ENCODE measurements at places on chromosomes 7 and 10.

DNA sequence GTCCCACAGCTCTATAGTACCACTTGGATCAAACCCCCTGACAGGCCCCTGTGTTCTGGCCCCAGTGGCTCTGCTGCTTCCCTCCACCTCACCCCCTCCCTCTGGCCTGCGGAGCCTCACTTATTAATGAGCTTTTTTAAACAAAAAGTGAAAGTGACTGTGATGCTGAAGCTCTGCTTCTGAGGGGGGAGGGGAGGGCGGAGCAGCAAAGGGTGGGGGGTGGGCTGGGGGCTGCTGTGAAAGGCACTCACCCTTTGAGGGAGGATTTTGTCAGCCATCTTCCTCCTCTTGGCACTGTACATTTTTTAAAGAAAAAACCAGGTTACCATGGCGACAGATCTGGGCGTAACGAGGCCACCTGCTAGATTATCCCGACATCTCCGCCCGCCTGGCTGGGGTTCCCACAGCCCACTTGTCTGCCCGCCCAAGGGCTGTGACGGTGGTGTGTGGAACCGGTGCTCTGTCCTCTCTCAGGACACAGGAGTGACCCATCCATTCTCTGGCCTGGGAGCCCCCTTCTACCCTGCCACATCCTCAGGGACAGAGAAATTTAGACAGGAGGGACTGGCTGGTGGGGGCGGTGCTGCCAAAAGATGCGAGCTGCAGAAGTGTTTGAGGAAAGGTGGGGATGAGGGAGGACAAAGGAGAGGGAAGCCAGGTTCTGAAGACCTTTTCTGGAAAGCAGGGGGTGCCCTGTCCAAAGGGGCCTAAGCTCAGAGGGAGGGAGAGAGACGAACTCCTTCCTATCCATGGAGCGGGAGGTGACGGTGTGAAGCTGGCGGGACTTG, 4.9 kb downstream of the SMARCD3 start:
- DNase-seq, result peak; percentile 49

DNA sequence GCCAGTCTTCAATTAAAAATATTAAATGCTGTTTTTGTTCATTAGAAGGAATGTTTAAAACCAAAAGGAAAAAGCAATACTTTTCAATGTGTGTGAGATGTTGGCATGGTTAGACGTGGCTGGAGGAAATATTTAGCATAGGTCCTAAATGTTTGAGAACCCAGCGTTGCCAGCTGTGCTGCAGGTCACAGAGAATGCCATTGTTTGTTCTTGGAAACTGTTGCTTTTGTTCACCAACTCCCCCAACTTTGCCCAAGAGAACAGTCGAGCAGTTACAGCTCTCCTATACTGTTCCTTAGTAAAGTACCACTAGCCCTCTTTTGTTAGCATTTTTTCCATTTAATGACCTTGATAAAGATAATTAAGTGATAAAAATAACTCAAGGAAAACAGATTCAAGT, 44.5 kb upstream of the ELMO1 start:
- DNase-seq, result no peak

GRCh38 chr10:114486938-114487814, 82.9 kb upstream of the AFAP1L2 start:
- no peak for DNase-seq

- peak; percentile 98 for DNase-seq
Measured at GRCh38 chr7:112206238-112206990, at the start of the genes DOCK4 and ZNF277. Gene DOCK4, minus strand, starts transcription at chr7:112206399. Its CDS starts 261 bp downstream, at chr7:112206138. Gene ZNF277, plus strand, starts transcription at chr7:112206695. Its CDS starts 22 bp downstream, at chr7:112206717.

DNA sequence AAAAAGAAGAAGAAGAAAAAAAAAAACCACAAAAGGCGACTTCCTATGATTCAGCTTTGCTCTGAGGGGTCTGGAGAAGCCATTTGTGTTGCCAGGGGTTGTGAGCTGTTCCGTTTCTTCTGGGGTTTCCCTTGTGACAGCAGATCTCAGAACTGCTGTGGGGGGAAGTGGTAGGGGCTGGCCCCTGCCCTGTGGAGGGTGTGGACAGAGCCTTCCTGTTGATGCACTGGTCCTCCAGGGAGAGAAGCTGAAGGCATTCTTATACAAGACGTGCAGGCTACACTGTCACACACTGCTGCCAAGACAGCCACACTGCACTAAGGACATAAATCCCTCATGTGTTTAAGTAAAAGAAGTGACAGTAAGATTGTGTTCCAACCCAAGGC, 17.3 kb upstream of the CSGALNACT2 start:
- DNase-seq, result peak; percentile 82

GRCh38 chr7:34069676-34070075, 164.3 kb downstream of the BMPER start:
- DNase-seq, result no peak

GRCh38 chr7:30684351-30684750, 2.1 kb upstream of the CRHR2 start:
- DNase-seq, result no peak

- no peak for DNase-seq
Measured at GRCh38 chr7:28979776-28980175, 21.6 kb upstream of the TRIL start.

DNA sequence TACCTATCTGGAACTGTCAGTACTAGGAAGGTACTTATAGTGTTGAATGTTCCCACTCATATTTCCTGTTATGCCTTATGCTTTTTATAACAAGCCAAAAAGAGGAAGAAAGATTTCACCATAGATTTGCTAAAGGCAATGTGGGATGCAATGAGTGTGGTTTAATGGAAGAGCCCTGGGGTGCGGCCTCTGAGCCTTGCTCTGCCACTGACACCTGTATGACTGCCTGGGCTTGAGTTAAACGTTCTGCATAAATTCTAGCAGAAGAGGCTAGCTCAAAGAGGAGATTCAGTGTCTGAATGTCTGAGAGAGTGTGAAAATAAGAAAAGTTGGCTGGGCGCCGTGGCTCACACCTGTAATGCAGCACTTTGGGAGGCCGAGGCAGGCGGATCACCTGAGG, 143.8 kb downstream of the TPST1 start:
- DNase-seq, result peak; percentile 16

- DNase-seq, result peak; percentile 59
Measured at GRCh38 chr10:33132626-33133025, 174.6 kb upstream of the ITGB1 start.

- DNase-seq, result no peak
Measured at GRCh38 chr7:151113344-151114150, 27.3 kb downstream of the AGAP3 start.

DNA sequence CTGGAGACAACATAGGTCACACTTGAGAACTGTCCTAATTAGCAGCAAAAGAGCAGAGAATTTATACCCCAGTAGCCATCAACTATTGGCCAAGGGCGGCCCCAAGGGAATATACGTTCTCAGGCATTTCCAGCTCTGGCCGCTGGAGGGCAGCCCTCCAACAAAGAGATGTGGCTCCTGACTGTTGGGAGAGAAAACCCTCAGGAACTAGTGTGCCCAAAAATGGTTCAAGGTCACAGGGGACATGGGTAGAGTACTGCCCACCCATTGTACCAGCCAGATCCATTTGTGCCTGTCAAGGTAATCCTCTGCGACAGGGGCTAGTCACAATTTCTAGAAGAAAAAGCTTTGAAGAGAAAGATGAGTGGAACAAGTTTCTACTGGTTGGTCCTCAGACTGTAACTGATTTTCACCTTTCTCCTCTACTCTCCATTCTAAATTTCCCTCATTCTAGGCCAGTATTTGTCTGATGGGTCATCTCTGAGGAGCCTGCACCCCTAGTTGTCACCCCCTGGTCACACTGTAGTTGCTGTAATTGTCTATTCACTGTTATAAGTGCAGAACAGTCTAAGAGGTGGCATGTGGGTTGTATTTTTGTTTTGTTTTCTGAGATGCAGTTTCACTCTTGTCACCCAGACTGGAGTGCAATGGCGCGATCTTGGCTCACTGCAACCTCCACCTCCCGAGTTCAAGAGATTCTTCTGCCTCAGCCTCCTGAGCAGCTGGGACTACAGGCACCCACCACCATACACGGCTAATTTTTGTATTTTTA, 14.7 kb upstream of the C7orf33 start:
- peak; percentile 73 for DNase-seq

DNA sequence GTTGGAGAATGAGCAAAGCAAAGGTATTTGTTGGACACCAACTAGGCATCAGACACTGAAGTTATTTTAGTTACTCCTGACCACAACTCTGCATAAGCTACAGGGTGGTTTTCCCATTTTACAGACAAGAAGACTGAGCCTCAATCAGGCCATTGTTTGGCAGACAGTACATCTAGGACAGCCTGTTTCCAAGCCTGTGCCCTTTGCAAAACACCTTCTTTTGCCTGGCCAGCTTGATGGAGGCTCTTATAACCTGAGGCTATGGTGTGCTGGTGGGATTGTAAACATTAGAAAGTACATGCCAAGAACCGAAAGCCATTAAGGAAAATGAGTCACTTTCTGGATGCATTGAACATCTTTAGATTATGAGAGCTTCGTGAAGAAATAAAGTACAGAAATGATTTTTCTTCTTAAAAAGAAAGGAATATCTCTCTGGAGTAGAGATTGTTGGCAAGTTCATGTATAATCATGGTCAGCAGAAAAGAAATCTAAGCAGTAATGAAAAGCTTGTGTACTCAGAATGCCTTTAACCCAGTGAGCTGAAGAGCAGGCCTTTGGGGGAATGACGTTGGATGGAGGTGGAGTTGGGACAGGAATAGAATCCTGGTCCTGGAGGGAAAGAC, 140.6 kb downstream of the KIAA1217 start:
- no peak for DNase-seq

DNA sequence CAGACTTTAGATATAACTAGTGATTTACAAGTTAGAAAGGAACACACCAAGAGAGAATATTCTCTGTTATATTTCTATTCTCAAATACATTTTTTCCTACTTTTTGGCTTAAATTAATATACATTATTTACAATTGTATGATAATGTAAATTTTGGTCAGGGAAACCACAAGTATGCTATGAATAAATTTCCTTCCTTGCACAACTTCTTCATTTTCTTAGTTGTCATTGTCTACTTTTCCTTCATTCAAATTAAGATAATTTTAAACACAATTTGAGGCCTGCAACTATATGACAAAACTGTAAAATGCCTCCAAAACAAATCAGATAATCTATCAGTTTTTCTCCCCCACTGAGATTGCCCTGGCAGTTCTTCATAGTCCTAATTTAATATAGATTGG, 131.3 kb downstream of the CDK14 start:
- no peak for DNase-seq

- DNase-seq, result no peak
Measured at GRCh38 chr10:93815304-93816096, 57.8 kb downstream of the LGI1 start.

- DNase-seq, result peak; percentile 35
Measured at GRCh38 chr7:2954433-2954853, 89.2 kb downstream of the CARD11 start.

- DNase-seq, result no peak
Measured at GRCh38 chr7:36606153-36606975, 117.9 kb downstream of the AOAH start.

DNA sequence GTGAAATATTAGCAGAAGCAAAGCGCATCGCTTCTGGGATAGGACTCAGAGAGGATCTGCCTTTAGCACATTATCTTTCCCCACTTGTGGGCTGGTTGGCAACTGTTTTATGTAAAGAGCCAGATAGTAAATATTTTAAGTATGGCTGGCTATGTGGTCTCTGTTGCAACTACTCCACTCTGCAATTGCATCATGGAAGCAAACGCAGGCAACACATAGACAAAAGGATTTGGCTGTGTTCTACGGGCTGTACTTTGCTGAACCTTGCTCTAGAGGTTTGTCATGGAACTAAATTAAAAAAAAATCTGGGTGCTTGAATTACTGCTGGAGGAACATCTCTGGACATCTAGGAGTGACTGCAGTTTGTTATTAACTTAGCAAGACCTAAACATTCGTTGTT, 307.8 kb upstream of the TPK1 start:
- no peak for DNase-seq

DNA sequence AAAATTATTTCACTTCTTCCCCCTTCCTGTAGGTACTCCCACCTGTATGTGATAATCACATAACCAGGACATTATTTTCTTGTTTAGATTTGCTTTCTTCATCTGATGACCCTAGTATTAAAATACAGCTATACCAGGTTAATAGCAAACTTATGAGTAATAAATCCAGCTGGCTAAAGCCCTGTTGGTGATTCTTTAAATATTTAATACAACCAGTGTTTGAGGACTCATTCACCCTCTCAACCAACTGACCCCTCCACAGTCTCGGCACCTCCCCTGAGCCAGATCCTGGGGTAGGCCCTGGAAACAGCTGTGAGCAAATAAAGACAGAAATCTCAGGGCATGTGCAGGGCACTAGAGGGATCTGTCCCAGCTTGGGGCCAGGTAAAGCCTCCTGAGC, 58.5 kb downstream of the BLNK start:
- no peak for DNase-seq

- no peak for DNase-seq
Measured at GRCh38 chr10:3401491-3401938, 228.9 kb upstream of the PITRM1 start.

DNA sequence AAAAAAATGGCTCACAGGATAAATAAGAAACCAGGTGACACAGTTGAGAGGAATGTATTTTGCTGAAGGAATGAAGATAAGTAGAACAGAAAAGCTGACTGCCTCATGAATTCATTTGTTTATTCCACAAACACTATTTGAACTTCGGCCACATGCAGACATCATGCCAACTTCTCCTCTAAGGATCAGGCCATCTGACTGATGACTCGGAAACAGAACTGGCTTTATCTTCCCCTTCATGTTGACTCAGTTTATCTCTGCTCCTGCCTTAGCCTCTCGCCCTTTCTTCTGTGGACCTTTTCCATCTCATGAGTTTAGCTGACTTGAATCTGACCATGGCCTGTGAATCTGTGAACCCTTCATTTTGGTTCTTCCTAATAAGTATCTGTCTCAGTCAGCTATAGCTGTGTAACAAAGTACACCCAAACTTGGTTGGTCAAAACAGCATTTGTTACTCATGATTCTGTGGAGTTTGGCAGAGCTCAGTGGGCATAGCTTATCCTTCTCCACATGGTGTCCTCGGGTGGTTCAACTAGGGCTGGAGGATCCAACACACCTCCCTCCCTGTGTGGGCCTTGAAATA, 44.0 kb upstream of the GRID1 start:
- DNase-seq, result no peak

GRCh38 chr7:148773334-148773733, 74.6 kb downstream of the CUL1 start:
- peak; percentile 55 for DNase-seq

- DNase-seq, result no peak
Measured at GRCh38 chr7:44313016-44313415, 12.4 kb downstream of the CAMK2B start.

GRCh38 chr10:15455456-15455855, 84.4 kb upstream of the FAM171A1 start:
- no peak for DNase-seq

DNA sequence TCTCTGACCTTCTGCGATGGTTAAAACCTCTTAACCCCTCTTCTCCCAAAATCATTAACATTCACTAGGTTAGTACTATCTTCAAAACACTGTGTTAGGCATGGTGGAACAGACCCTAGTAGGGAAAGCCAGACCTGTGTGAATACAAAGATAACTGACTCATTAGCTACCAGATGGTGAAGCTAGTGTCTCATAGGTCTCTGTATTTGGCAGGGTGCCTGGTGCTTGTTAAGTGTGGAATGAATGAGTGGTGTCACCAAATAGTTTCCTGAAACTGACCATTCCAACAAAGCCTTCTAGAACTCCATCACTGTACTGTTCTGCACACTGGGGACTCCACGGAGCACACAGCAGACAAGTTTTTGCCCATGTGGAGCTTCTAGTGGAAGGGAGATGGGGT, 27.7 kb upstream of the TM9SF3 start:
- no peak for DNase-seq

Data from CD4-positive, alpha-beta T cell treated with Interleukin-4 for 1 hour (primary cell).